ENCODE measurements at places on chromosomes 6 and 20. TPM values are rescaled to one million over a fixed set of nuclear protein-coding genes. Genes with fewer than 3 reads are reported as not detected.

DNA sequence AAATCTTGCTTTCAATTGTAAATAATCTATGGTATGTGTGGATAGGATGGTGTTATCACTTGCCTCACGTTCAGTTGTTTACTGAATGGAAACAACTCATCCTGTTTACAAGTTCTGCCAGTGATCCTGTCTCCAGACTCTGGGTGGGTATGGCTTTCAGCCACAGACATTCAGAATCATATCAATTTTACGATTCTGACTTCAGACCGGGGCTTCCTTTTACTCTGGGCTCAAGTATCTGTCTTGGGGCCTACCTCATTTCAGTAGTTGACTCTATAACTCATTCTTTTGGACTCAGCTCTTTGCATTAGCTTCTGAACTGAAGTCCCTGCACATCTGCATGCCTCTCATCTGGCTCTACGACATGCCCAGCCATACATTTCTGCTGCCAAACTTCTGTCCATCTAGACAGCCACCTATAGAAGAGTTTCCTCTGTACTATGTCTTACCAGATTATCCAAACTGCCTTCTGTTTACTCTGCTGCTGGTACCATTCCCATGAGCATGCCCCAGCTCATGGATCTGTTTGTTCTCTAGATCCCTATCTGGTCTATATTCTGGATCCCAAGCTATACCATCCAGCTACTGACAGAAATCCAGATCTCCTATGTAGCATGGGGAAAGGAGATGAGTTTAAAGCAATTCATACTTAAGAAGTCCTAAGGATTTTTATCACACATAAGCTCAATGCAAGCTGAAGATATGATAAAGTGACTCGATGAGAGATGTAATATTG is 34.3 kb downstream of the FYN start:
- DNase-seq: no peak

GRCh38 chr20:38060536-38060935 is 27.0 kb downstream of the RPRD1B start:
- no peak for DNase-seq

GRCh38 chr20:48599106-48599747 is 228.6 kb downstream of the PREX1 start:
- DNase-seq: no peak

Gene MEP1A
- not detected for total RNA-seq

- DNase-seq: no peak
Observed at GRCh38 chr6:152004036-152004566, 196.6 kb downstream of the ESR1 start.

DNA sequence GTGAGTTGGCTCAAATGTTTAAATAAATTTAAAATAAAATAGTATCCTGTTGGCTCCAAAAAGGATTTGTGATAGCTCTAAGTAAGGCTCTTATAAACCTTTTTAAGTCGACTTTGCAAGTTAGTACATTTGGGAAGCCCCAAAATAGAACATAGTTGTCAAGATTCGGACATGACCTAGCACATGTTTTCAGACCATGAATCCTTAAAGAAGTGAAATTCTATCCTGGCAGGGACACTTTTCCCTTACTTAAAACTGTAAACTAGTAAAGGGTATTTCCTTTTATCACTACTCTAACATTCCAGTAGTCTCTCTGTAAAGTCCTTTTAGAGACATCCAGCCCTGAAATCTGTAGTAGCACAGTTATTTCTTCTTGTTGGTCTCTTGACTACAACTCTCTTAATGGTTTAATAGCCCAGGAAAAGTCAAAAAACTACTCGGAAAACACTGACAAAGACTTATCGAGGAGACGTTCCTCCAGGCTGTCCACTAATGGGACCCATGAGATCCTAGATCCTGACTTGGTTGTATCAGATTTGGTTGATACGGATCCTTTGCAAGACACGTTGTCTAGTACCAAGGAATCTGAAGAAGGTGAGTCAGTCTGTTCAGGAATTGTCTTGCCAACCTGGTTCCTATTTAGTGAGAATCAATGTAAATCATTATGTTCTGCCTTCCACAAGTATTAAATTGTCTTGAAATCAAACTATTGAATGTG is 83.6 kb downstream of the SCAND1 start:
- DNase-seq: no peak

Gene FBXO9
- total RNA-seq: 67.1 TPM

Gene TFAP2D
- not detected for total RNA-seq

GRCh38 chr6:2266841-2267240 is 21.4 kb upstream of the GMDS start:
- DNase-seq: no peak

DNA sequence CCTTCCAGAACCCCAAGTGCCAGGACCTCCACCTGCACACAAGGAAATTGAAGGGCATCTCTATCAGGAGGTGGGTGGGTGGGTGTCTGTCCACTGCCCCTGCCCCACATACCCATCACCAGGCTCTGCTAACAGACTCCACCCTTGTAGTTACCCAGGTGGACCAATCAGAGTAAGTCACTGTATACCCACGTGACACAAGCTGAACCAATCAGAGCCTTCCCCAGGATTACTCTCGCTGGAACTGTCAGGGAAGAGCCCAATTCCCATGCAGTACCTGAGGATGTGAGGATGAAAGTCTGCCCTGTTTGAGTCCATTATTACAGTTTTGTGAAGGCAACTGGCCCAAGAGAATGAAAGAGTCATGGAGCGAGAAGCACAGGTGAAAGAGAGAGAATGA is 4.2 kb downstream of the OCSTAMP start:
- no peak for DNase-seq

Gene GTSF1L
- total RNA-seq: not detected

- no peak for DNase-seq
Observed at GRCh38 chr6:20309186-20309585, 92.5 kb upstream of the E2F3 start.

Gene OTOR
- total RNA-seq: not detected

DNA sequence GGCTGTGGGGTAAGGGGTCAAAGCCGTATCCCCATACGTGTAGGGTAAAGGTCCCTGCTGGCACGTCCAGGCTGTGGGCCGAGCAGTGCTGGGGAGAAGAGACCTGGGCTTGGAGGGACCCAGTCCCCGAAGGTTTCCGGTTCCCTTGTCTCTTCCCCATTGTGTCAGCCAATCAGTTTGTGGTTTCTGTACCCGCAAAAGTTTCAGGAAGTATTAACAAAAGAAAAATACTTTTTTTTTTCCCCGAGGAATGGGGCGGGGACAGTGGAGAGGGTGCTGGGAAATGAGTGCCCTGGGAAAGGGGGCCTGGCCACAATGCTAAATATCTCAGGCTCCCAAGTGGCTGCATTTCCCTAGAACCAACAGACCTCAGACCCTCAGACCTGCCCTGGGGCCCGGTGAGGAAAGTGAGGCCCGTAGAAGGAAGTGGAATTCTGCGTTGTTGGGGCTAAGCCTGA is 15.2 kb upstream of the AMD1 start:
- DNase-seq: no peak

Gene ENPP5
- total RNA-seq: 2.6 TPM

DNA sequence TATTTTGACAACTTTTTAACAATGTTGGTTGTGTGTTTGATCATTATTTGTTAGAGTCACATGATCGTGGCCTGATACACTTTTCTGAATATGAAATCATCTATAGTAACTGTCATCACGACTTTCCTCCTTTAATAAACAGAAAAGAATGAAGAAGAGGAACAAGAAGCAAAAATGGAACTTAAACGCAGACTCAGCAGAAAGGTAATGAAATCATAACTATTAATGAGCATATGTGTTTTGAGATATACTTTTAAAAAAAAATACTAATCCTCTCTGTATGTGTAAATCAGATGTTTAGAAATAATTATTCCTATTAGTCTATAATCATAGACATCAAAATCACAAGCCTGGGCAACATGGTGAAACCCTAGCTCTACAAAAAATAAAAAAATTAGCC is 60.1 kb upstream of the LTV1 start:
- DNase-seq: no peak

GRCh38 chr20:19539191-19539590 is 218.9 kb upstream of the RIN2 start:
- no peak for DNase-seq

Measured in stomach (tissue), 19 donors.